ENCODE measurements at places on chromosomes 13 and 19.

GRCh38 chr19:17420475-17420924 is 653 bp downstream of the MVB12A start:
- DNase-seq = no peak

- no peak for DNase-seq
Measured at GRCh38 chr19:14510311-14511228, 7.6 kb downstream of the DNAJB1 start.

DNA sequence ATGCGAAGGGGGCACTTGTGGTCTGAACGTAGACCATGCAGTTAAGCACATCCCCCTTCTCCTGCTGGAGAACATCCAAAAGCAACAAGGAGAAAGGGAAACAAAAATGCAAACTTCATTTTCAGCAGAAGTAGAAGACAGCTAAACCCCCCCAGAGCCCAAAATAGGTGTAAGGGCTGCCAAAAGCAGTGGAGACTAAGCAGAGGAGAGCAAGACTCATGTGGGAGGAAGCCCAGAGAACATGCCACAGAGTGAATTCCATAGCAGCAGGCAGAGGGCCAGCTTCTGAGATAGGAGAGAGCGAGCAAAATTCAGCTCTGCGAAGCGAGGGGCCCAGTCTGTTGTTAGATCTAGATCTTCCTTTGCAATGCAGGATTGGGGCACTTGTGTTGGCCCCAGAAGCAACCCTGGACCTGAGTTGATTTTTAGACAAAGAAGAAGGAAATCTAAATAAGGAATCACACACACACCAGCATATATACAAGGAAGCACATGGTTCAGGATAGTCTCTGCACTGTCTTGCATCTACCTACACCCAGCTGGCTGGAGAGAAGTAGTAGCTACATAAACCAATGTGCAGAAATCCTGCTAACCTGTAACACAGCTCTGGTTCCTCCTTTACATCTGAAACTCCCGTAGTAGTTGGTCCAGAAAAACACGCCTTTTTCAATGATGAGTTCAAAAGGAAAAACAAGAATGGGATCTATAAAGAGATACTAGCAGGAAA is 199.6 kb downstream of the SPRY2 start:
- no peak for DNase-seq

GRCh38 chr13:57716295-57716694 is 84.8 kb downstream of the PCDH17 start:
- no peak for DNase-seq

DNA sequence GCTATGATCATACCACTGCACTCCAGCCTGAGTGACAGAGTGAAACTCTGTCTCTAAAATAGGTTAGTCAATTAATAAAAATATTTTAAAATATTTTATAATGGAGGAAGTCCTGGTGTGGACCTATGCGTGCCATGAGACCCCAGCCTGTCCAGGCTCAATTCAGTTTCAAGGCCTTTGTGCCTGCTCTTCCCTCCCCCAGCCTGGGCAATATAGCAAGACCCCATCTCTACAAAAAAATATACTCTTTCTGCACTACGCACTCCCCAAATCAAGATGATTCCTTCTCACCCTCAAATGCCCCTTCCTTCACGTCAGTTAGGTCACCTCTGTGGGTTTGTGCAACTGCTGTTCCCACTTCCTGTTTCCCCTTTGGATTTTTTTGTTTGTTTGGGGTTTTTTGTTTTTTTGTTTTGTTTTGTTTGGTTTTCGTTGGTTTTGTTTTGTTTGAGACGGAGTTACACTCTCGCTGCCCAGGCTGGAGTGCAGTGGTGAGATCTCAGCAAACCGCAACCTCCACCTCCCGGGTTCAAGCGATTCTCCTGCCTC is 1.4 kb upstream of the HSH2D start:
- DNase-seq = no peak

- DNase-seq = no peak
Measured at GRCh38 chr19:2714531-2715269, 6.5 kb downstream of the DIRAS1 start.

DNA sequence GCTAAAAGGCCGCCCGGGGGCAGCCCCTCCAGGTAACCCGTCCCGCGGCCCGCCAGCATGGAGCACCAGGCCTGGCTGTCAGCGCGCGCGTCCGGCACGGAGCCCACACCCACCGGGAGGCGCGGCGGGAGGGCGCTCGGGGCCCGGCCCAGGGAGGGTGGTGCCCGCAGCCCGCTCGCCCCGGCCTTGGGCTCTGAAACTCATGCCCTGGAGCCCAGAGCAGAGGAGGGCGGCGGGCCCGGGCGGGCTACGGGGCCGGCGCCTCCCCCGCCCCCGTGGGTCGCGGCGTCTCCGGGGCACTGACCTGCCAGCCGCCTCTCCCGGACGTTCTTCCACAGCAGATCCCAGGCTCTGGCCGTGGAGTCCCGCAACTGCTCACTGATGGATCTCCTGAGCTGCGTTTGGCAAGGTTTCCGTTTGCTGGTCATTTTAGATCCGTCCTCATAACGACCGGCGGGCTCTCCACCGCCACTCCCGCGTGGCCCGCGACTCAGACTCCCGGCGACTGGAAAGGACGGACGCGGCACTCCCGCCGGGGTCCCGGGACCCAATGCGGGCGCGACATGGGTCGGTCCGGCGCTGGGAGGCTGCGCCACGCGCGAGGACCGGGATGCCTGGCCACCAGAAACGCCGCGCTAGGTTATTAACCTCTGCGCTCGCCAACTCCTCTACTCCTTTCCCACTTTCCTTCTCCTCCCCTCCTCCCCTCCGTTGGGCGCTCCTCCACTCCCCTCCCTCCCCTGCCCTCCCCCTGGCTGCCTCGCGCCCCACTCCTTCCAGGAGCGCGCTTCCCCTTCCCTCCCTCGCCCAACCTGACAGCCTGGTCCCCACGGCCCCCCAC is 64.7 kb upstream of the STARD13 start:
- DNase-seq = no peak

- no peak for DNase-seq
Measured at GRCh38 chr13:46846726-46847125, 49.8 kb upstream of the ESD start.

DNA sequence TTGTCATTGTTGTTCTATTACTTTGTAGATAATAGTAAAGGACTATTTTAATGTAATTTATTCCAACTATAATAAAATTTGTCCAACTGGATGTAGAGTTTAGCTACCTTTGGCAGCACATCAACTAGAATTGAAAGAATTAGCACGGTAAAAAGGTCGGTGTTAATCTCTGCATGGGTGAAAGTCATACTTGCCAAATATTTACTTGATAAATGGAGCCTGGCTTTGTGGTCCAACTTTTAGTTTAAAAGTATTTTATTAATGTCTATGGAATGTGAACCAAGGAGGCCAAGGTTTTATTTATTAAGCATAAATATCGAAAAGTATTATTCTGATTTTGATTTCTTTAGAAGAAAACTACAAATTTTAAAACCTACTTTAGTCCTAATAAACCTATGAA is 1389.0 kb downstream of the PCDH9 start:
- DNase-seq = no peak

- DNase-seq = no peak
Measured at GRCh38 chr13:30800107-30800506, 64.8 kb downstream of the ALOX5AP start.

GRCh38 chr13:98327371-98328270 is 150.6 kb upstream of the RNF113B start:
- DNase-seq = no peak

DNA sequence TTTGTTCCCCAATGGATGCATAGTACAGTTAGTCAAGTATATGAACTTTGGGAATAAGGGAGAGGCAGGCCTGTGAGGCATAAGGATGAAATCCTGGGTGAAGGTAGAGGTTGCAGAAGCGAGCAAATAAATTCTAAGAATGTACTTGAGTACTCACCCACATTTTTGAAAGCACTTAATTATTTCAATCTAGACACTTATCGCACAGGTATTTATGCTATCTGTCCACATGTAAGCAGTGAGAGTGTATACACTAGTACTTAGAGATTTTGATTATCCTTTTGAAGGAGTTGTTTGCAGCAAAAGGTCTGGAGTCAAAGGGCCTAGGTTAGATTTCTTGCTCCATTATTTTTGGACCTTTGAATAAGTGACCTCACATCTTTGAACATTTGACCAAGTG is 77.7 kb downstream of the LMO7 start:
- DNase-seq = no peak

DNA sequence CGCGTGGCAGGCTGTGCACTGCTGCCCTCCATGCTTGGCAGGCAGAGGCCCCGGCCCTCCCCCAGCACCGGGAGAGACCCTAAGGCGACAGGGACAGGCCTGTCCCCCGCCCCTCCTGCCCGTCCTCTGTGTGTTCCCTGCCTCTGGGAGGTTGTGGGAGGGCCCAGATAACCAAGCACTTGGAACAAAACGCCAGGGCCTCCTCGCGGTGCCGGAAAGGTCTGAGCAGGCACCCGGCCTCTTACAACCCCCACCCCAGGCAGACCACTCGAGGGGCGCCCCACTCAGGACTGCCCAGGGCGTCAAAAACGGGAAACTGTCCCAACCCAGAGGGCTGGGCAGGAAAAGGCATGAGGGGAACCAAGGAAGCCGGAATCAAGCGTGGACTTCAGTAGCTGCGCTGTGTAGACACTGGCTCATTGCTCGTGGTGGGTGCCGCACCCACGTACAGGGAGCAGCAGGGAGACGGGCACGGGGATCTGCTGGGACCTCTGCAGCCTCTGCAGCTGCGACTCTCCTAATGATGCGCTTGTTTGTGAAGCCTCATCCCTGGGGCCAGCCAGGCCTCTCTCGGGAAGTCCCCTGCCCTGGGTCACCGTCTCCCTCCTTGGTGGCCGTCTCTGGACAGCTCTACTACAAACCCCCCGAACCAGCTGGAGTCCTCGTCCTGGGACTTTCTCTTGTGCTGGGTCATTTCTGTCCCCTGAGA is 20.0 kb downstream of the GNA11 start:
- no peak for DNase-seq

Data from stimulated activated CD8-positive, alpha-beta memory T cell treated with anti-CD3 and anti-CD28 coated beads, Interleukin-4, amount 100 ng/mL, for 1 hour (primary cell).